Spleen (tissue), 13 donors: ENCODE measurements at places on chromosomes 7 and 10. TPM values are rescaled to one million over a fixed set of nuclear protein-coding genes. Genes with fewer than 3 reads are reported as not detected.
A peak's percentile ranks its signal among the peaks of the same experiment; 100 is the strongest.

The POLR2J2 gene
- total RNA-seq, result 9.4 TPM

The MYL10 gene
- total RNA-seq, result not detected

DNA sequence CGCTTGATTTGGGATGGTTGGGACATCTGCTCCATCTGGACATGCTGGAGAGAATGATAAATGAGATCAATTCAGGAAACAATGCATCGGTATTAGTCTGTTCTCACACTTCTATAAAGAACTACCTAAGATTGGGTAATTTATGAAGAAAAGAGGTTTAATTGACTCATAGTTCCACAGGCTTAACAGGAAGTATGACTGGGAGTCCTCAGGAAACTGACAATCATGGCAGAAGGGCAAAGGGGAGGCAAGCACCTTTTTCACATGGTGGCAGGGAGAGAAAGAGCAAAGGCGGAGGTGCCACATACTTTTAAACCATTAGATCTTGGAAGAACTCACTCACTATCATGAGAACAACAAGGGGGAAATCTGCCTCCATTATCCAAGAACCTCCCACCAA is 16.8 kb upstream of the TSPAN12 start:
- no peaks in the 10 kb centered on the region for H3K36me3 ChIP-seq
- H3K27me3 ChIP-seq, result no peaks in the 10 kb centered on the region
- no peaks in the 10 kb centered on the region for H3K4me1 ChIP-seq
- DNase-seq, result no peak
- H3K4me3 ChIP-seq, result no peak overlapping the region

DNA sequence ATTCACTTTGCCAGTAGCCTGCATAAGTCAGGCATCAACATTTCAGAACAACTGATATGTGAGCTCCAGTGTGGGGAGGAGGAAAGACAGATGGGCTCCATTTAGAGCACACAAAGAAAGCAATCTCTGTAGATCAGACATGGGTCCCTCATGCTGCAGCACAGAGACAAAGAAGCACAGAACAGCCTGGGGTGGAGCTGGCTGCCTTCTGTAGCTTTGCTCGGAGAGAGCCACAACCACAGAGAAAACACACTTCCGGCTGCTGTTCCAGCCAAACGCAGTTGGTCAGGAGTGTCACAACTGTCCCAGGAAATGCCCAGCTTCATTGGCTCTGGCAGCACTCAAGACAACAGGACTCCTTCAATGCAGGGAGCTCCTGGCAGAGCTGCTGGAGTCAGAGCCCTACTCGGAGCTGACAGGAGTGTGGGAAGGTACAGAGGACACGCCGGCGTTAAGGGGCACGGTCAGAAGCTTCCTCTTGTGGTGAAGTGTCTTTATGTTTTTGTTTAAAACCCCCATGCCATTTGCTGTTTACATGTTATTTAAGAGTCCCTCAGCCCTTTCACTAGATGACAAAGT is 494.4 kb downstream of the TCERG1L start:
- H3K27me3 ChIP-seq, result no peaks in the 10 kb centered on the region
- no peak for DNase-seq
- H3K4me1 ChIP-seq, result no peaks in the 10 kb centered on the region
- no peak overlapping the region for H3K4me3 ChIP-seq
- H3K27ac ChIP-seq, result no peak overlapping the region

DNA sequence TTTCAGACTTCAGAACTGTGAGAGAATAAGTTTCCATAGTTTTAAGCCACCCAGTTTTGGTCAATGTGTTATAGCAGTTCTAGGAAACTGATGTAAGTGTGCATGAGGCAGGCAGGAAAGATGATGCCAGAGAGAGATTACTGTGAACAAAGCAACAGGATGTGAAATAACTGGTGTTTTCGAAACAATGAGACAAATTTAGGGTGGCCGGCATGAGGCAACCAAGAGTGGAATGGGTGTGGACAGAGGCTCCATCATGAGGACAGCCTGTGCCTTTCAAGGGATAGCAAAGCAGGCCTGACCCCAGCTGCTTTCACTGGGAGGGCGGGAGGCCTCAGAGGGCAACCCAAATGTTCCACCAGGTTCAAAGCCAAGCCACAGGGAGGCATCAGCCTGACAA is 67.3 kb upstream of the UCN3 start:
- H3K27me3 ChIP-seq, result no peaks in the 10 kb centered on the region
- H3K36me3 ChIP-seq, result no peaks in the 10 kb centered on the region
- peak; percentile 78 for DNase-seq
- no peaks in the 10 kb centered on the region for H3K4me1 ChIP-seq
